Right cardiac atrium (tissue), 5 donors: ENCODE measurements at places on chromosomes 1 and 21.

DNA sequence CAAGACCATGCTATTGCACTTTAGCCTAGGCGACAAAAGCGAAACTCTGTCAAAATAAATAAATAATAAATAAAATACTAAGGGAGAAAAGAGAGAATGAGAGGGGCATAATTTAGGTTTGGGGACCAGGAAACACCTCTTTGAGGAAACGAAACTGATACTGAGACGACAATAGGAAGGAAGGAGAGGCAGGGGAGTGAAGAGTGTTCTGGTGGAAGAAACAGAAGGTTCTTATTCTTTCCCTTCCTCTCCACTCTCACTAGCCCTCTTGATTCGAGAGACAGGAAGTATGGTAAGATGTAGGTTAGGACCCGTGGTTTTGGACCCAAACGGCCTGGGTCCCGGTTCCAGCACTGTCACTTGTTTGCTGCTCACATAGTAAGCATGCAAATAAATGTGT lies 1.6 kb upstream of the NKAIN1 start:
- no peak for DNase-seq

GRCh38 chr1:97824624-97825023 lies 96.2 kb downstream of the DPYD start:
- DNase-seq = no peak

DNA sequence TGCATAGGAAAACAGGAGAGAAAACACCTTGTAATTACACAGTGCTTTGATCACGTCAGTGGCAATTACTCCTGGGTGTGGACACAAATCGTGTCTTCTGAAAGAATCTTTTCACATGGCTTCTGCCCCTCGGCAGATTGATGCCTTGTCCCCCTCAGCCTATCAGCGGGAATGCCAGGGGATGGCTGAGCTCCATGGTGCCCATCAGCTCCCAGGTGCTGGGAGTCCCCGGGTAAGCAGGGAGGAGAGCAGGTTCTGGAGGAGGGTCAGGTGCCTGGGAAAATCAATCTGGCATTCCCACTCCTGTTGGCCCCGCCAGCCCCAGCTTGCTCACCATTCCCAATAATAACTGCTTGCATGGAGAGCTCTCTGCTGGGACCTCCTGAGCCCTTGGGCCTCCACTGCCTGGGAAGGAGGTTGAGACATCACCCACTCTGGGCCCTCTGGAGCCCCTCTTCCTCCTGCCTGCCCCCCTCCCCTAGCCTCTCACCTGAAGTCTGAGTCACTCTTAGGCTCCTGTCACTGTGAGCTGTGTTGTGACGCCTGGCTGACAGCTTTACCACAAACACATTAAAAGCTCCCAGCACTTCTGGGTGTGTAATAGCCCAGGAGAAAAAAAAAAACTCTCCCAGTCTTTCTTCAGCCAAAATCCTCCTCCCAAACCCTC lies 4.9 kb downstream of the CAMK2N1 start:
- DNase-seq = no peak

DNA sequence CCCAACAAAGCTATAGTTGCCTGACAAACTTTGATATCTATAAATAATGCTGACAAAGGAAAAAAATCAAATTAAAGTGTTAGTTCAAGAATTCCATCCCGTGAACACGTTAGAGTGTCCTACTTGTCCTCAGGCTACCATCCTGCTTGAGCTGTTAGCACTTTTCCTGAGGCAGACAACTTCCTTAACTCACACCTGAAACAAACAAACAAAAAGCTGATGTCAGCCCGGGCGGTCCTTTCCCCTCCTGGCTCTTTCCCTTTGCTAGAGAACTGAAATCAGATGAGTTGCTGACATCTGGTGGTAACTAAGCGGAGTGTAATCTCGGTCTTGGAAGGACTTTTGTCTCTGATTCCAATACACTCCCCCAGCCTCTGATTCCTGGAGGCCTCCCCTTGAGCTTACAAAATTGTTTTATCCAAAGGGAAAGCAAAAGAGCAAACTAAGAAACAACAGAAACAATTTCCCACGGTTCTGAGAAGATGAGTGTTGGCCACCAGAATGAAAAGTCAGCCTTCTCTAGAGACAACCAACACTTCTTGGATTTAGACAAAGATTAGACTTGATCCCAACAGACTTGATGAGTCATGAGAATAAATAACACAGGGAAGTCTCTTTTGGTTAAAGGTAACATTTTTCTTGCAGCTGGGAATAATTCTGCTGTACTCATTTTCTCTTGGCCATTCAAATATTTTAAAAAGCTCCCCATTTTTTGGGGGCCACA lies 135.4 kb downstream of the PROX1 start:
- peak; percentile 22 for DNase-seq

DNA sequence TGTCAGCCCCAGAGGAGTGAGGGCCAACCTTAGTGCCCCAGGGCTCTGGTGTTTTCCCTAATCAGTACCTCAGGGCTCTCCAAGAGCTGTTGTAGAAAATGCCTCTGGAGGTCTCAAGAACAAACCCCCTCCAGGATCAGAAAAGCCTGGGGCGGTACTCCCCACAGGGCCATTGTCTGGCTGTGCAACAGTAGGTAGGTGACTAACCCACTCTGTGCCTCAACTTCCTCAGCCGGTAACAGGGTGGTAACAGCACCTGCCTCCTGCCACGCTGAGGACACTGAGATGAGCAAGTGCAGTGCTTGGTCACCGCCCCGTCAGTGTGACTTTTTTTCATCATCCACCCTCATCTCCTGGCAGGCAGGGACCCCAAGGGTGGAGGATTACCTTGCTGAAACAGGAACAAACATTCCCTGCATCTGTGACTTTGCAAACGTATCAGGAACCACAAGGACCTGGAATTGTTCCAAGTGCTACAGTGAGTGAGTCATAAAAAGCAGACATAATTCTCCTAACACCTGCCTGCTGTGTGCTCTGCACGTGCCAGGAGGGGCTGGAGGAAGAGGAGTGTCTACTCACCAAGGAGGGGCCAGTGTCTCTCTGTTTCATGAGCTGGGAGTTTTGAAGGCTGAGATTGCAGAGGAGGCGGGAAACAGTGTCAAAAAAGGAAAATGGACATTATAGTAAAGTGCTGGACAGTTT lies 440.8 kb downstream of the NPHP4 start:
- no peak for DNase-seq

GRCh38 chr1:23237508-23237907 lies 20.2 kb upstream of the HTR1D start:
- DNase-seq = no peak
